CD4-positive, alpha-beta T cell treated with Interleukin-2 at 100 ng/mL for 4 hours (primary cell): ENCODE measurements at places on chromosomes 4 and X.

DNA sequence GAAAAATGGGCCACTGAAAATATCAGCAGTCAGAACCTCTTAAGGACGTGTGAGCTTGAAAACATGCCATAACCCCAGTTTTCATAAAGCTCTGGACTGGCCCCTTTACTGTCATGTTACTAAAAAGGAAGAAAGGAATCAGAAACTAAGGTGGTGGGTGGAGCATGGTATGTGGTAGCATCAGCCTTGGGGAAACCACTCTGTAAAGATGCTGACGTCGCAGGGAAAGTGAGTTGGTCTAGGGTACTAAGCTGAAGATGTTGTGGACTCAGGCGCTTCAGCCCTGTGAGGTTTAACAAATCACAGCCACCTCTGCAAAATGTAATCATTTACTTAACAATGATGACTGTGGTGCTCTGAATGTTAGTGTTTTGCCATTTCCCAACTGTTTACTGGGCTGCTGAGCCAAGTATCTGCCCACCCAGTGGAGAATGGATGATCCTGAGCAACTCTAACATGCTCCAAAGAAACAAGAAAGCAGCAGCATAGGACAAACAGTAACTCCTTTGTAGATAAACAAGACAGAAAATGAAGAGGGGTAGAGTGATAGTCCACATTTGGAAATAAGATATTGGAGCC lies 33.4 kb downstream of the C4orf54 start:
- no peak for DNase-seq

- no peak for DNase-seq
These were observed 15.6 kb downstream of the TET2 start for GRCh38 chr4:105162123-105162796.

GRCh38 chr4:6474053-6474568 lies 1.7 kb upstream of the PPP2R2C start:
- DNase-seq = no peak

GRCh38 chrX:30931920-30932319 lies 42.9 kb upstream of the TAB3 start:
- DNase-seq = no peak

- DNase-seq = no peak
These were observed 897.0 kb downstream of the ARAP2 start for GRCh38 chr4:35347276-35347675.

DNA sequence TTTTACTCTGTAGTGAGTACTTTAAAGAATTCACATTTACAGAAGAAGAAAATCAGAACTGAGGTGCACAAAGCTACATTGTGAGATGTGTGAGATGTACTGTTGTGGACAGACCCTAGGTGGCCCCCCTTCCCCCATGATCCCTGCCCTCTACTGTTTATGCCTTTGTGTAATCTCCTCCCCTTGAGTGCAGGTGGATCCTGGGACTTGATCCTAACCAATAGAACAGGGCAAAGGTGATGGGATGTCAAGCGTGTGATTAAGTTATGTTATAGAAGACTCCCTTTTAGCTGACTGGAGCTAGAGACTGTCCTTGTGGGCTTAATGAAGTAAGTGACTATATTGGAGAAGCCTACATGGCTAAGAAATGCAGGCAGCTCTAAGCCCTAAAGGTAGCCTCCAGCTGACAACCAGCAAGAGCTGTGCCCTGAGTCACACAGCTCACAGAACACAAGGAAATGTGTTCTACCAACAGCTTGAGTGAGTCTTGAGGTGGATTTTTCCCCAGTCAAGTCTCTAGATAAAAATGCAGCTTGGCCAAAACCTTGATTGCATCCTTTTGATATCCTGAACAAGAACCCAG lies 225.2 kb upstream of the LEF1 start:
- no peak for DNase-seq

DNA sequence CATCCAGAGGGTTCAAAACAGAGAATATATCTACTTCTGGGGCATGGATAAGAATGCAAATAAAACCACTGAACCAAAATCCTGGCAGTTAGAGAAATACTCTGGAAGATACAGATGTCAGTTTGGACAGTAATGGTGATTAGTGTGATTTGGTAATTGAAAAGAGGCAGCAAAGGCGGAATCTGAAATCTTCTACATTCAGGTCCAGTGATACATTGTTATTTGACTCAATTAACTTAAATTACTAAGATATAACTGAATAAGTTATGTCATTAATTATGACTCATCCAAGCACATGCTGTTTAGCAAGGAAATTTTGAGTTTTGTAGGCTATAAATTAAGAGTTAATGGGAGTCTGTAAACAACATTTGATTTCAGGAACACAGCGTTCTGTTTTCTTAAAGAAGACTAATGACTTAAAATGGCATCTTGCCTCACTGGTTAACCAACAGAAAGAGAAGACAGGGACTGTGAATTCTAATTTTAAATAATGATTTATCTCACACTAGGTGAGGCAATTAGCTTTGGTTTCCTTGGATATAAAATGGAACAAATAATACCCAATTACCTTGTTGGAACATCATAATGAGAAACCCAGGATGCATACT lies 937.1 kb downstream of the PDHA2 start:
- no peak for DNase-seq

DNA sequence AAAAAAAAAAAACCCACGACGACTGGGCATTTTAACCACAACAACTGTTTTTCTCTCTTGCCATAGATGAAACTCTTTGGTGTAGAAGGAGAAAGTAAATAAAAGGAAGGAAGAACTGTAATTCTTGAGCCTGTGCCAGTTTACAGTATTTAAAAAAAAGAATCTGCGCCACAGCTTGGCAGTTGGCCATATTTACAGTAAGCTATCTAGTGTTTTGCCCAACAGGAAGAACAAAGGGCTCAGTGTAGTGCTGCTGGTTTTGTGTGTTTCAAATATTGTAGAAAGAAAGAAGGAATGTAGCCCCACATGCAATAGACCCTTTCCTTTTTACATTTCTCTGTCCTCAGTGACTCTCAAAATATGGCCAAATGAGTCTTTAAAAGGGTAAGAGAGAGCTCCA lies 66.1 kb downstream of the NR3C2 start:
- DNase-seq = peak; percentile 62

- no peak for DNase-seq
These were observed 33.9 kb upstream of the SLC7A11 start for GRCh38 chr4:138275963-138276621.

- DNase-seq = no peak
These were observed 32.5 kb downstream of the TLL1 start for GRCh38 chr4:165905405-165906027.

- no peak for DNase-seq
These were observed 8.5 kb downstream of the NUDT11 start for GRCh38 chrX:51487960-51488267.

DNA sequence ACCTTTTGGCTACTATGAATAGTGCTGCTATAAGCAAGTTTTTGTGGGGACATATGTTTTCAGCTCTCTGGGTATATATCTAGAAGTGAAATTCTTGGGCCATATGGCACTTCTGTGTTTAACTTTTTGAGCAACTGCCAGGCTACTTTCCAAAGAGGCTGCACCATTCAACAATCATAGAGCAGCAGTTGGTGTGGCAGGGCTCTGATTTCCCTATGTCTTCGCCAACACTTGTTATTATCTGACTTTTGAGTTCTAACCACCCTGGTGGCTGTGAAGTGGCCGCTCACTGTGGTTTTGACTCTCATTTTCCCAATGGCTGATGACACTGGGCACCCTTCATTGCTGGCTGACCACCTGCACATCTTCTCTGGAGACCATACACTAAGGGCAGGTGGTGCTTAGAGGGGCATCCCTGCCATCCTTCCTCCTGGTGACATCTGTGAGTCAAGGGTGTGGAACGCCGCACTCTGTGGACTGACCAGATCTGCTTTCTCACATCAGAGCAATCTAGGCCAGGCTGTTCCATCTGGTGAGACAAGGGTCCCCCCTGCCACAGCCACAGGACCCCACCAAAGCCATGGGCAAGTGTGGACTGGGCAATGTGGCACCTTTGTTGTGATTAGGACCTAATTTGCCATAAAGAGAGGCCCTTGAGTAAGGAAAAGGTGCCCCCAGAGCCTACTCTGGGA lies 49.6 kb downstream of the ZFYVE28 start:
- DNase-seq = no peak

DNA sequence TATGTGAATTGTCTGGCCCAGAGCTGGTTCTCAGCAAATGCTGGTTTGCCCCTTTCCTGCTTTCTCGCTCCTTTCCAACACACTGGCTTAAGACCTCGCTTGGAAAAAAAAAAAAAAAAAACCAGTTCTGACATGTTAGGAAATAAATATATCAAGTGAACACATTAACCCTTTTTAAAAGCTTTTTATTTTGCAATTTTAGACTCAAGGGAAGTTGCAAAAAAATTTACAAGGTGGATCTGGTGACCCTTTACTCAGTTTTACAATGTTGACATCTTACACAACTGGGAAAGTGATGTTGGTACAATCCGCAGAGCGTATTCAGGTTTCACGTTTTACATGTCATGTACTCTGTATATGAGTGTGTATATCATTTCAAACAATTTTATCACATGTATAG lies 100.1 kb downstream of the RTL5 start:
- DNase-seq = no peak

DNA sequence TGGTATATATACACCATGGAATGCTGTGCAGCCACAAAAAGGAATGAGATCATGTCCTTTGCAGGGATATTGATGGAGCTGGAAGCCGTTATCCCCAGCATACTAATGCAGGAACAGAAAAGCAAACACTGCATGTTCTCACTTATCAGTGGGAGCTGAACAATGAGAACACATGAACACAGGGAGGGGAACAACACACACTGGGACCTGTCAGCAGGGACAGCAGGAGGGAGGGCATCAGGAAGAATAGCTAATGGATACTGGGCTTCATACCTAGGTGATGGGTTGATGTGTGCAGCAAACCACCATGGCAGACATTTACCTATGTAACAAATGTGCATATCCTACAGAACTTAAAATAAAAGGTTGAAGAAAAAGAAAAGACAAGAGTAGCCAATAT lies 81.1 kb upstream of the ADAD1 start:
- no peak for DNase-seq

DNA sequence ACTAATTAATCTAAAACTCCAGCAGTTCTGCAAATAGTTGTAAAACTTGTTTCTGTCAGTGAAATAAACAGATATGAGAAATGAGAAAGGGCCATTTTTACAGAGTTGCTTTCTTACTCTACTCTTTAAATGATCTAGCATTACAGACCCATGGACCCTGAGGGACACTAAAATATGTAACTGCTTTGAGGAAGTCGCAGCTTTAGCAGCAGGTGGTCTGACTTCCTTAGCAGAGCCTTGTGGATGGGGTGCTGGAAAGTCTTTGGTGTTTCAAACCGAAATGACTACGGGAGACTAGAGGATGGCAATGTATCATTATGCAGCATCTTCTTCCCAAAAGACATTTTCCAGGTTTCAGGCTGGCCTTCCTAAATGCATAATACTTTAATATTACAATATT lies 18.7 kb downstream of the SHISA3 start:
- no peak for DNase-seq

DNA sequence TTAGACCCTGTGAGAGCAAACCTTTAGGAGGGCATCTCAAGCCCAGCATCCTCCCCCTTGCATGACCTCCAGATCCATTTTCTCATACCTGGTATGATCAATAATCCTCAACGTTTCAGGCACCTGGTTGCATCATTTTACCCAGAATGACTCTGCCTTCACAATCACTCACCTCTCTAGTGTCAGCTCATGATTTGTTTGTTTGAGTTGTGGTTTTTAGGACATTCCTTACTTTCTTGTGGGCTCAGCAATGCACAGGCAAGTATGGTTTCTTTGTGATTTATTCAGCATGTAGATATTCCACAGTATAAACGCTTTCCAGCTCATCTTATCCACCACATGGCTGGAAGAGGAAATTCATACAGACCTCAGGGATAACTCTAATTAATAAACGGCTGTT lies 93.6 kb upstream of the CPEB2 start:
- DNase-seq = no peak

DNA sequence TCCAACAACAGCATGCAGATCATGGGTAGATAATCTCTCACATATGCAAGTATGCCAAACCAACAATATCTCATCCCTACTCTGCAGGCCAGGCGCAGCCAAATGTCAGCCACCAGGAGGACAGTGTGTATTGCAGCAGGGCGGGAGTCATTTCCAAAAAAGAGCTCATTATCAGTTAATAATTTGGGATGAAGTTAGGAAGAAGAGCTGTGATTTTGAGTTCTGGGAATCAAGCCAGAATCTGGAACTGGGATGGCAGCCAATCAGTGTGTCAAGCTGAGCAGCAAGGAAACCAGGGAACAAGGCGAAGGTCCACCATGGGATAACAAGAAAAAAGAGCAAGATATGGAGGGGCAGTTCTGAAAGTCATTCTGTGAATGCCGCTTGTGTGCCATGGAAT lies 88.2 kb upstream of the CAMK2D start:
- no peak for DNase-seq

GRCh38 chr4:159205466-159205865 lies 102.6 kb downstream of the RAPGEF2 start:
- DNase-seq = no peak

DNA sequence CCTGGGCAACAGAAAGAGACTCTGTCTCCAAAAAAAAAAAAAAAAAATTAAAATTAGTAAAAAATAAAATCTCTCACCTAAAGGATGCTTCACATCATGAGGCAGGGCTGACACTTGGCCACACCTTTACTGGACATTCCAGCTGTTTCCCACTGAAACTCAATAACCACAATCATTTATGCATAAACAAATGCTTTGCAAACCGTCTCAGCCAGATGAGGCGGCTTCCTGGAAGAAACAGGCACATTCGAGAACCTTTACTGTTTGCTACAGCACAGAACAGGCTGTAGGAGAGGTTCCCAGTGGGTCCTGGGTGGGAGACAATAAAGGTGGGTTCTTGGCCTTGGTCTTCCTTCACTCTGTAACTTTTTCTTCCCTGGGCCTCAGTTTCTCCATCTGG lies 10.9 kb upstream of the TBC1D14 start:
- no peak for DNase-seq

DNA sequence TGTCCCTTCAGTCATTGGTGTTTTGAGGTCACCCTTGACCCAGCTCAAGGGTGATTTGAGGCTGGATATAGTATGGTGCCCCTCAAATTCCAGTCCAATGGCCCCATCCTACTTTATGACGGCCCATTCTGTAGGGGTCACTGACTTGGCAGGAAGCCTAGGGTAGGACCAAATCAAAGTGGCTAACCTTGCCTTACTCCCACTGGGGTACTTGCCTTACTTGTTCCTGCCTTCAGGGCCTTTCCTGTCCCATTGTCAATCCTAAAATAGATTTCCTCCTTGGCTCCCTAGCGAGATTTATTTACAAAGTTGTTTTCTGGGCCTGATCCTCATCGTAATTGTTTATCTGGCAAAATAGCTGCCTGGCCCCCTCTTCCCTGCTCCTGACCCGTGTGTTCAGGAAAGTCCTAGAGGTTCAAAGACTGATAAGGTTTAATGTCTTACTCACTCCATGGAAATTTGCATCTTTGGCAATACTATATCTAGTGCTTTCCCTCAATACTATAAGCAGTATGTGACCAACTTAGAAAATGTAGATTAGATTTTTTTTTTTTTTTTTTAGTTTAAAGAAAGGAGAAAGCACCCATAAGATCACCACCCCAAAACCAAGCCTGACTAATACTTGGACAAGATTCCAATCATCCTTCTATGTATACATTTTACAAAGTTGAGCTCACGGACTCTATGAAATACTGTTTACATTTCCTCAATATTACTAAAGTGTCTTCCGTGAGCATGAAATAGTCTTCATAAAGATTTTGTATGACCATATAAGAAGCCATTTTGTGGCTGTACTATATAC lies 44.8 kb downstream of the MSN start:
- DNase-seq = no peak
